ENCODE measurements at places on chromosomes 11 and 22.

DNA sequence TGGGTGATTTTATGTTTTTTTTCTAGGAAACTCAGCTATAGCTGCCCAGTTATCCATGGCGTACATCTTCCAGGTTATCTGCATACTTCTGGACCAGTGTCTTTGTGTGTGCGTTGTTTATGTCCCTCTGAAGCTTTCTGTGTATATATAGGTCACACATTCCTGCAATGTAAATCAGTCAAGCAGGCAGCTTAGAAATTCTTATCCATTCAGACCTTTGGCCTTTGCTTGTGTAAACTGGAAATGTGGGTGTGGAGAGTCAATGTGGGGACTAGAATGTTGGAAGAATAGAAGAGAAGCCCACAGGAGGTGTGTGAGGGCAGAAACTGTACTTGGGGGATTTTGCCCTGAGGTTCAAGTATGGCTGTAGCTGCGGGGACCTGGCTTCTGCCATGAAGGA, 51.7 kb downstream of the BARX2 start:
- no peak for DNase-seq

DNA sequence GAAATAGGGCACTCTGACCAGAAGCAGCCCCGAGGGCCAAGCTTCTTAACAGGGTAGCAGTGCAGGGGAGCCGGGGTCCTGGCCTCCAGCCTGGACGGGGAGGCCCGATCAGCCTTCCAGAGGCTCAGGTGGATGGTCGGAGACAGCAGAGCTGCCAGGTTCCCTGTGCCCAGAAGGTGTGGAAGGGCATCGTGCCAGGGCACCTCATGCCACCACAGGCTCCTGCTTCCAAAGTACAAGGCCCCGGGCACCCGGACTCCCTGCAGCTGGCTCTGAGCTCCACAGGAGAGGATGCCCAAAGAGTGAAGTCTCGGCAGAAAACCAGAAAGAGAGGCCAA, 14.3 kb downstream of the EHD1 start:
- DNase-seq = no peak

- no peak for DNase-seq
Observed at GRCh38 chr11:62353841-62354240, 16.6 kb downstream of the ASRGL1 start.

DNA sequence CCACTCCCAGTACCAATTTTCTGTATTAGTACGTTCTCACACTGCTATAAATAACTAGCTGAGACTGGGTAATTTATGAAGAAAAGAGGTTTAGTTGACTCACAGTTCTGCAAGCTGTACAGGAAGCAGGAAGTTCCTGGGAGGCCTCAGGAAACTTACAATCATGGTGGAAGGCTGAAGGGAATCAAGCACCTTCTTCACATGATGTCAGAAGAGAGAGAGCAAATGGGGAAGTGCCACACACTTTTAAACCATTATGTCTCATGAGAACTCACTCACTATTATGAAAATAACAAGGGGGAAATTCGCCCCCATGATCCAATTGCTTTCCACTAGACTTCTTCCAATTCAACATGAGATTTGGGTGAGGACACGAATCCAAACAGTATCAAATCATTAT, 271.4 kb downstream of the ETS1 start:
- DNase-seq = no peak

GRCh38 chr22:19355413-19356157, 64.1 kb upstream of the CLTCL1 start:
- DNase-seq = no peak

GRCh38 chr11:69985331-69985640, 92.8 kb upstream of the ANO1 start:
- DNase-seq = no peak

DNA sequence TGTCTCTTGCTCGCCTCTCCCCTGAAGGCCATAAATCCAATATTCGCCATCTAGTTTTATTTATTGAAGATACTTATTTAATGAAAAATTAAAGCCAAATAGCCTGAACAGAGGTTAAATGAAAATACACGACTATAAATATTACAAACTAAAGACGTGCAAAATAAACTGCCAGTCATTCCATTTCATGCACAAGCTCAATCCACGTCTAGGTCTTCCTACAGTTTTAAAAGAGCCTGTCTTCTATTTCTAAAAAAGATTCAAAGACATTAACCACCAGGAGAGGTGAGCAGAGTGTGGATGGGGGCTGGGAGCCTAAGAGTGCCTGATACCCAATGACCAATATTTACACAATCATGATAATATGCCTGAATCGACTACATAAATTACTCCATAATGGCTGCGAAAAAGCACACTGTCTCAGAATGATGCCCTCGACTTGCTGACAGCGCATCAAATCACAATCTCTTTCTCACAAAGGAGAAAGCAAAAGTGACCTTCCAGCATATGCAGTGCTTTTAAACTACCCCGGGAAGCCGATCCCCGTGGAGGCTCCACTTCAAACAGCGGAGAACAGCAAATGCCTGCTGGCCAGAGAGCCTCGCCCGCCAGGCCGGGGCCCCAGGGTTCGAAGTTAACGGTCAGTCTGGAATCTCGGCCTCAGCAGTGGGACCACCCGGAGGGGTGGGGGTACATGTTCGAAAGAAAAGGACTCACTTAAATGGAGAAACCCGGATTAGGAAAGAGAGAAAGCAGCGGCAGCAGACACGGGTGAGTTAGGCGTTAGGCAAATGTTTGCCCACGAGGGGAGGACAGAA, 1.7 kb downstream of the FCHSD2 start:
- DNase-seq = no peak

DNA sequence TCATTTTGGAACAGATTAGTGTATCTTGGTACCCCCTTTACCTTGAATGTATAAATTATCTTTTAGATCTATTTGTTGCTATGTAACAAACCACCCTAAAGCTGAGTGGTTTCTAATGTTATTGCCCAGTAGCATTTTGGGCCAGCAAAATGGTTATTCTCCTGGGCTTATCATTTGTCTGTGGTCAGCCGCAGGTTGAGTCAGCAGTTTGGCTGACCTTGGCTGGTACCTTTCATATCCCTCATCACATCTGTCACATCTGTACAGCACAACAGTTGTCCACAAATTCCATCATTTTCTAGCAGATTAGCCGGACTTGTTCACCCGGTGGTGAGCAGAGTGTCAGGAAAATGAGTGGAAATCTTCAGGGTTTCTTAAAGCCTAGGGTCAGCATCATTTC, 588.5 kb upstream of the ARHGAP42 start:
- no peak for DNase-seq

- DNase-seq = no peak
Observed at GRCh38 chr11:67287355-67288197, 1.5 kb upstream of the ANKRD13D start.

GRCh38 chr11:97354026-97354425, 964.2 kb downstream of the JRKL start:
- DNase-seq = no peak

DNA sequence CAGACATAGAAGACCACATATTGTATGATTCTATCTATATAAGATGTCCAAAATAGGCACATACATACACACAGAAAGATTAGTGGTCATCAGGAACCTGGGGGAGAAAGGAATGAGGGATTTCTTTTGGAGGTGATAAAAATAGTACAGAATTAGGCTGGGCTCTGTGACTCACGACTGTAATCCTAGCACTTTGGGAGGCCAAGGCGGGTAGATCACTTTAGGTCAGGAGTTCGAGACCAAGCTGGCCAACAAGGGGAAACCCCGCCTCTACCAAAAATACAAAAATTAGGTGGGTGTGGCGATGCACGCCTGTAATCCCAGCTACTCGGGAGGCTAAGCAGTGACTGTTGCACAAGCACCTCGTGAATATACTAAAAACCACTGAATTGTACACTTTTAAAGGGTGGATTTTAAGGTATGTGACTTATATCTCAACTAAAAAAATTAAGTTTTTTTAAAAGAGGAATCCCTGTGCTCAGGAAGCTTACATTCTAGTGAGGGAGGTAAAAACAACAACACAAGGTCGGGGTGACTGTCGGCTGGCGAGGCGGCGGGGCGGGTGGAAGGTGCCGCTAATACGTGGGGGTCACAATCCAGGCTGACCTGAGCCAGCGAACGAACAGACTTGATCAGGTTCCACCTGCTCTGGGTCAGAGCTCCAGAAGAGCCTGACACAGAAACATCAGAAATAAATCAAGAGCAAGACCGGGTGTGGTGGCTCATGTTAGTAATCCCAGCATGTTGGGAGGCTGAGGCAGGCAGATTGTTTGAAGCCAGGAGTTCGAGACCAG, 25.3 kb upstream of the TESMIN start:
- no peak for DNase-seq

GRCh38 chr22:36366291-36366708, 21.5 kb downstream of the MYH9 start:
- DNase-seq = no peak

- DNase-seq = no peak
Observed at GRCh38 chr11:1015826-1016545, 20.5 kb downstream of the MUC6 start.

- no peak for DNase-seq
Observed at GRCh38 chr11:5233307-5233706, 976 bp downstream of the HBD start.

GRCh38 chr11:101835506-101836063, 79.2 kb upstream of the CEP126 start:
- no peak for DNase-seq

DNA sequence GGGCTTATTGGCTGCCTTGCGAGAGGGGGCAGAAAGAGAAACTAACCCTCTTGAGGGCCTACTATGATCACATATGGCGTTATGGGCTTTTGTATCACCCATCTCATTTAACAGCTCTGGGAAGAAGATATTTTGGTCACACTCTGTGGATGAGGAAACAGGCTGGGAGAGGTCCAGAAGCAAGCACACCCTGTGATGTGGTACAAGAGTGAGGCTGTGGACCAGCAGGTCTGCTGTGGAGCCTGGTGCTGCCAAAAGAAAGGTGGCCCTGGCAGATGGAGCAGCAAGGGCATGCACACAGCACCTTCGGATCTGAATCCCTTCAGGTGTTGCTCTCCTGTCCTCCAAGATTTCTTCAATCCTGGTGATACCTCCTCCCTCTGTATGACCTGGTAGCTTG, 64.1 kb downstream of the KCNC1 start:
- no peak for DNase-seq

DNA sequence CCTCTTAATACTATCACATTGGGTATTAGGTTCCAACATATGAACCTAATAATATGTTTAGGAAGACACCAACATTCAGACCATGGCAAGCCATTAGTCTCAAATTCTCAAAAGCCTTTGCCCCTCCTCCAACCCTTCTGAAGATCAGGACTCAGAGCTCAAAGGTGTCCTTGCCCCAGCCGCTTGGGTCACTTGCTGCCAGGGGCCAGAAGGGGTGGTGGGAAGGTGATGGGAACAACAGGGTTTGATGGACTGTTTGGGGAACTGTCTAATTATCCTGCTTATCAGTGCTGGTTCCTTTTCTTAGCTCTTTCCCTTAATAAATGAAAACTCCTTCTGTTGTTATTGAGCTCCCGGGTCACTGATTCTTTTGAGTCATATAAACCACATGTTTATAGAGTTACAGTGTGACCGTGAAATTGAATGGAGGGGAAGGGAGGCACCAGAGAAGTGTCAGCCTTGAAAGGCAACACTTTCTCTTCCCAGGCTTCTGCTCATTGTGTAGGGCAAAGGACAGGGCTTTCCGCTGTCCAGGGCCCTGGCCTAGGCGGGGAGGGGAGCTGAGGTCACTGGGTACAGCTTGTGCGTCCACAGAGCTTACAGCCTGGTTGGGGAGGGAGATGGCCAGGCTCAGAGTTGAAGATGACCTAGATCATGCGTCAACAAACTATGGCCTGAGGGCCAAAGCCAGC, 105.1 kb downstream of the FBXO7 start:
- no peak for DNase-seq

DNA sequence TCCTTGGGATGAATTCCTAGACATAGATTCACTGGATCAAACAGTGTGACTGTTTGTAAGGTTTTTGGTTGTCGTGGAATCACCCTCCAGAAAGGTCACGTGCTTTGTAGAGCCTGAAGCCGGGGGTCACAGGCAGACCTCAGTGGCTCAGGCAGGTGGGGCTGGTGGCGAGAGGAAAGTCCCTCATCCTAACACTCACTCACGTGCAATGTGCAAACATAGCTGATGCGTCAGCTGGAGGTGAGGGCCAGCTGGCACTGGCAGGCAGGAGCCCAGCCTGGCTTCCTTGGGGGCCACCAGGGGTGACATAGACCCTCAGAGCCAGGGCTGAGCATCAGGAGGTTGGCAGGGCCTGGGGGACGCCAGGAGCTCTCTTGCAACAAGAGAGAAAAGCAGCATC, 90.0 kb downstream of the ARHGAP8 start:
- DNase-seq = no peak

GRCh38 chr11:68938816-68939582, 35.3 kb downstream of the IGHMBP2 start:
- no peak for DNase-seq

GRCh38 chr11:25449091-25449490, 882.8 kb upstream of the ANO3 start:
- no peak for DNase-seq

DNA sequence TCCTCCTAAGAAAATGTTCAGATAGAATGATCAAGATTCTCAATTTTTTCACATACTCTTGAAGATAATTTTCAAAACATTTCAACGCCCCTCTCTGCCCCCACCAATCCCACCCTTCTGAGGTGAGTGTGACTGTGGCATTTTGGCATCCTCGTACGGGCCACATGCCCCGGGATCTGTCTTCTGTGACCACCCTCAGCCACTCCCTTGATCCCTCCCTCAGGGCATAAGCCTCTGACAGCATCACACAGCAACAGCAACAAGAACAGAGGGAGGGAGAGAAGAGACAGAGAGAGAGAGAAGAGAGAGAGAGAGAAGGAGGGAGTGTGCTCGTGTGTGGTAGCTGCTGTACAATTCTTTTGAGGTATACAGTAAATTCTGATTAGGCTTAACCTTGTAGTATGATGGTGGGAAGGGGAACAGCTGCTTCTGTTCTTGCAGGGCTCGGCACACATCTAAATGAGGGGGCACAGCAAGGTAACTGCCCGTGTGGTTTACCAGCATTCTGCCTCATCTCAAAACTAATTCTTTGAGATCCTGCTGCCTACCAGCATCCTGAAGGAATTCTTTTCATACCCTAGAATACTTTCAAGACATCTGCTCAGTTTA, 21.4 kb downstream of the SCUBE2 start:
- no peak for DNase-seq

DNA sequence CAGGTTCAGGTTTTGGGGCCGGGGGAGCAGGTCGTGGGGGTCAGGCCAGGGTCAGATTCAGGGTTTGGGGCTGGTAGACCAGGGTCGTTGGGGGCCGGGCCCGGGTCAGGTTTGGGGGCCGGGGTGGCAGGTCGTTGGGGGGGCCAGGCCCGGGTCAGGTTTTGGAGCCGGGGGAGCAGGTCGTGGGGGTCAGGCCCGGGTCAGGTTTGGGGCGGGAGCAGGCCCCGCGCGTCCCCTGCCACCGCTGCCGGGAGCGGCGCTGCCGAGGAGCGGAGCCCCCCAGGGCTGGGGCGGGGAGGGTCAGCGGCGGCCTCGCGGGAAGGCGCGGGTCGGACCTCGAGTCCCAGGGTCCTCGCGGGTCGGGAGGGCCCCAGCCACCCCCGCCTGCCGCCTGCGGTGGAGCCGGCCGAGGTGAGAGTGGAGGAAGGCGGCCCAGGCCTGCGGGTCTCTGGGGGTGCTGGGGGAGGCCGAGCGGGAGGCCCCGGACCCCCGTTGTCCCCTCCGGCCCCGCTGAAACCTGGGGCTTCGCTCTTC, 535 bp downstream of the TRABD start:
- DNase-seq = no peak

Data from left renal cortex interstitium (tissue), 4 donors.